Stimulated activated CD8-positive, alpha-beta memory T cell treated with anti-CD3 and anti-CD28 coated beads, Interleukin-4, amount 100 ng/mL, for 4 hours (primary cell): ENCODE measurements at places on chromosomes 2 and 18.

GRCh38 chr2:9247786-9248185 lies 41.2 kb downstream of the ASAP2 start:
- DNase-seq = no peak

DNA sequence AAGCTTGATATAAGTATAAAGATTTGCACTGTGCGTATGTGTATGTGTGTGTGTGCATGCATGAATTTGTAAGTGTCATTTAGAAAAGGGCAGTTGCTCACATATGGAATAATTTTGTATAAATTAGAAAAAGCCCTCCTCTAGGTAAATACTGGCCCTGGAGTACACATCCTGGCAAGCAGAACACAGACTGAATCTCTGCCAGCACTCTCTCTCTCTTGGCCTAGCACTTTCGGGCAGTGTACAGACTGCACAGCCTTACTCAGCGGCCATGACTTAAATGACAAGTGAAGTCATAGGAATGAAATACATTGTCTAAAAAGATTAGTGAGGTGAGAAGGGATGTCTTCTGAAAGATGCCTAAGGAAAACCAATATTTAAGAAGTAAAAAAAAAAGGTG lies 214.1 kb downstream of the RDH14 start:
- no peak for DNase-seq

GRCh38 chr18:48634491-48634890 lies 95.7 kb downstream of the CTIF start:
- no peak for DNase-seq

DNA sequence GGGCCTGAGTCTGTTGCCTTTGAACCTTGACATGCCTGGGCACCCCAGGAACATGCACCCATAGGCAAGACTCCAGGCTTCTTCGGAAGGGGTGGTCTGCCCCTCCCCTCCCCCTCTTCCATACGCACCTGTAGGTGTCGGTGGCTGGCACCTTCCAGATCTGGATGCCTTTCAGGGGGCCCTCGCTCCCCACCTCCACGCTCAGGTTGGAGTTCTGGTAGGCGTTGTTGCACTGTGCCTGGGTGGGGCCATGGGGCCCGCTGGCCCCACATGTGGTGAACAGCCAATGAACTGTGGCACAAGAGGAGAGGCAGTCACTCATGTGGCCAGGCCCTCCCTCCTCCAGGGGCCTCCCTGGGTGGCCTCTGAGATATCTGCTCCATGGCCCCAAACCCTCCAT lies 135.8 kb downstream of the CLIP4 start:
- DNase-seq = no peak

DNA sequence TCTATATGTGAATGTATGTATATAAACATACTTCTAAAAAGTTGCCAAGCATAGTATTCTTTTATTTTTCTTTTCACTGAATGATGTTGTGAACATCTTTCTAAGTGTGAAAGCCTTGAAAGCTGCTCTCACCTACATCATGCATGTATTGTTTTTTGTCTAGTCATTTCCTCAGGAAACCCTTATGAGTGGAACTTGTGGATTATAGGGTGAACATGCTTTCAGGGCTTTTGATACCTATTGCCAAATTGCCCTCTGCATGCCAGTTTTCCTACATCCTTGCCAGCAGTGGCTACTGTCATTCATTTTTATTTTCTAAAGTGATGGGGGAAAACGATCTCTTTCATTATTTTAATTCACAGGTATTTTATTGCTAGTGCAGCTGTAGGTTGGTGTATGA lies 78.3 kb downstream of the ADAM23 start:
- no peak for DNase-seq

GRCh38 chr18:9992300-9992972 lies 78.6 kb downstream of the VAPA start:
- DNase-seq = no peak

- no peak for DNase-seq
These were observed 179.4 kb upstream of the AGAP1 start for GRCh38 chr2:235314371-235314930.

DNA sequence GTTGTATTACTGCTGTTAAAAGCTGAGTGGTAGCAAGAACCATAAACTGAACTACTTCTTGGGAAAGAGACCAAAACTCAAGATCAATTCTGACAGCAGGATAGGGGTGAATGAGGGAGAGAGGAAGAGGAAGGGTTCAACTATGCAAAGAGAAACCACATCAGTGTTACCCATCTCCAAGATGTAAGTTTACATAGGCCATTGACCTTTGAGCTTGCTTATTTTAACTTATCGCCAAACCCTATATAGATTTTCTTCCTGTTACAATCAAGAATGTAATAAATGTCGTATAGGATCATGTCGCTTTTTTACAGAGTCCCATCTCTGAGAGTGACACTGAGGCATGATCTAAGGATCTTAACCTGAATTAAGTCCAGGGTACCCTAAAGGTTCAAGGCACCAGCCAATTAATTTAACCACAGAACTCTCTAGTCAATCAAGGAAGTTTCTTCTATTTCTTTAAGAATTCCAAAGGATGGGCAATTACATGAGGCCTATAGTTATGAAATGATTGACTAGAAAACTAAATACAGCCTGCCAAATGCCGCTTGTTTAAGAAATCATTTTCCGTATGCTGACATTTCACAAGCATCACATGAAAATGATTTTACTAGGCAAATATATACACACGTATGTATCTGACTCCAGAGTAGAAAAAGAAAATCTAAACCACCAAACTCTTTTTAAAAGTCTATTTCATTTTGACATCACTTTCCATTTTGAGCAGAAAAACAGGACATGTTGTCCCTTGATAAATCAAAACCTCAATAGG lies 11.8 kb downstream of the RND3 start:
- no peak for DNase-seq

- no peak for DNase-seq
These were observed 48.3 kb downstream of the TSPYL6 start for GRCh38 chr2:54207666-54208195.

- DNase-seq = no peak
These were observed 82.8 kb downstream of the NRP2 start for GRCh38 chr2:205765151-205765550.

DNA sequence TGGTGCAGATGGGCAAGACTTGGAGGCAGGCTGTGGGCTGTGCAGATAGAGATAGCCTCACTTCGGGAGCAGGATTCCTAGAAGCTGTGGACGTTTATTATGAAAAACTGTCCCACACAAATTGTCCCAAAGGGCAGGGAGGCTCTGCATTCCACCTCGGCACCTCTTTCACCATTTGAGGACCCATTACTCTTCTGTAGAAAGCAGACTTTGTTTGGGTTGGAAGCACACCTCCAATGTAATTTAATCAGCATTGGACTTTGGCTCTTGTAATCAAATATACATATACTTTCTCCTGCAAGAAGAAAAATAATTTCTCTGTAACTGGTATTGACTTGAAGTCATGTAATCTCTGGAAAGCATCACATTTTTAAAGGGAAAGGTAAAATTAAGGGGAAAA lies 8.5 kb downstream of the ONECUT2 start:
- no peak for DNase-seq

DNA sequence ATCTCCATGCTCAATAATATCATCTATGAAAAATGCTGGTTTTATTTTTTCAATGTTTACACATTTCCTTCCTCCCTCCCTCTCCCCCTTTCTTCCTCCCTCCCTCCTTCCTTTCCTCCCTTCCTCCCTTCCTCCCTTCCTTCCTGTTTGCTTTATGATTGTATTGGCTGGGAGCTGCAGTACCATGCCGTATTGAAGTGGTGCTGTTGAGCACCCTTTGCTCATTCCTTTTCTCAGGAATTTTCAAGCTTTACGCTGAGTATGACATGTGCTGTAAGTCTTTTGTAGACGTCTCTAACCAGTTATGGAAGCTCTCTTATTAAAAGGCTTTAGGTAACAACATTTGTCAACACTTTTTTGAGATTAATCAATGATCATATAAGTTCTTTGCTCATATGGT lies 100.4 kb downstream of the SNTG2 start:
- DNase-seq = no peak

GRCh38 chr2:178806543-178806942 lies 680 bp downstream of the TTN start:
- DNase-seq = no peak

DNA sequence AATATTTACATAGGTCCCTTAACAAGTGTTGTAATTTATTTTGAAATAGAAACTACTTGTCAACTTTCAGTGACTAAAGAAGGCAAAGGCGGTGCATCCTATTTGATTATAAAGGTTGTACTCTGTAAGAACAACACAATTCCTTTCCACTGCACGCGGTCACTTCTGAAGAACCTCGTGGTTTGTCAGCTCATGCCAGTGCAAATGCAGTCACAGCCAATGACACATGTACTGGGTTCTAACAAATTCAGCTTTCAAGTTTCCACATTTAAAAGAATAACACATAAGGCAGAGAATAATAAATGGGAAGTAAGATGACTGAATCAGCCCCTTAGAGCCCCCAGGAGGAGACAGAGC lies 39.7 kb downstream of the CYB5A start:
- no peak for DNase-seq

DNA sequence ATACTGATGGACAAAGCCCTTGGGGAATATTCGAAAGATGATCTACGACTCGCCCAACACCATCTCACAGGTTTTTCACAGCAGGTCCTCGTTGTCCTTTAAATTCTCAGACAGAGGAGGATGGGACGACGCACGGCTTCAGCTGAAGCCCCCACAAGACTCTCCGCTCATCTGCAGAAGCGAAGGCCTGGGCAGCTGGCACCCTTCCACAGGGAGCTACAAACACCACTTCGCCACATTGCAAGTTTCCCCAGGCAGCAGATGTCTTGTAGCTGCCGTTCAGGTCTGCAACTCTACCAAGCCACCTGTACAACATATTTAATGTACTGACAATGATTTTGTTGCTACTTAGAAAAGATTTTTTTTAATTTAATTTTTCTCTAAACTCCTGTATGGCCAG lies 642.9 kb downstream of the ZEB2 start:
- no peak for DNase-seq

DNA sequence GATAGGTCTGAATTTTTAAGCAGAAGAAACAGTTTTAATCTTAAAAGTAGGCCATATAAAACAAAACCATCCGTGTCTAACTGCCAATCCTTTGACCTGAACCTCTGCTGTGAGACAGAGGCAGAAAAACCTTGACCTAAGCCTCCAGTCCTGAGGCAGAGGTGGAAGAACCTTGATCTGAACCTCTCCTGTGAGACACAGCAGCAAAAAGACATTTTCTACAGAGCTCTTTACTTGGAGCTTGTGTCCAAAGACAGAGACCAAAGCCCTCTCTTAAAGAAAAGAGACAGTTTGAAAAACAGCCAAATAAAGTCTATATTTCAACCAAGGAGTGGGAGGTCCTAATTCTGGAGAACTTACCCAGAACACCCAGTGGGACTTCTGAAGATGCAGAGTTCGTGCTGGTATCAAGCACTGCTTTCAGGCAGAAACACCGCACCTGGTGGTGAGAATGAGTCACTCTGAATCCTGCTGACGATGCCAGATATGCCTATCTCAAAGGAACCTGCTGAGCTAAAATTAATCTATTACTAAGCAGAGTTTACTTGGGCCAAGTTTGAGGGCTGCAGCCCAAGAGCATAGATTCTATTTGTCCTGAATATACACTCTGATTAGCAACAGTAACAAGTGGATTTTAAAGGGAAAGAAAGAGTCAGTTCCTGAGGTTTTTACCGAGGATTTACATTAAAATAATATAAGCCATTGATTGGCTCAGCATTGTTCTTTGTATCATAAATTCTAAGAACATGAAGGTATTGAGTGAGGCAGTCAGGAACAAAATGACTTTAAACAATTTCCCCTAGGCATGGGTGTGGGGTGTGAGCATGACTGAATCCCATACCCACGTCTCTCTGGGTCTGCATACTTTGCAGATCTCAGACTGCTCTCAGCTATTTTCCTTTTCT lies 806.4 kb downstream of the TRIB2 start:
- DNase-seq = no peak

- no peak for DNase-seq
These were observed 209.5 kb upstream of the HS6ST1 start for GRCh38 chr2:128528133-128528532.

DNA sequence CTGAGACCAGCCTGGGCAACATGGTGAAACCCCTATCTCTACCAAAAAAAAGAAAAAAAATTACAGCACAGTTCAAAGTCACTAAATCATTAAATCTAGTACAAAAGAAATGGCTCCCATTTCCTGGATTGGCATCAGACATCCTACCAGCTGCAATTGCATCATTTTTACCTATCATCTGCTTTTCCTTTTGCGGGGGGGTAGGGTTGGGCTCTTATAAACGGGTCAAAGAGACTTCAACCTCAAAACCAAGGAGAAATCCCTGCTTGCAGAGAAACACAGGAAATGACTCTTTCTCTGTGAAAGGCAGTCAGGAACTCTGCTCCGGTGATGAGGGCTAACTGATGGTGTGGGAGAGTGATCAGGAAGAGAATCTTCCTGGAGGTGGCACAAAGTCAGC lies 45.3 kb upstream of the RFX8 start:
- DNase-seq = no peak

DNA sequence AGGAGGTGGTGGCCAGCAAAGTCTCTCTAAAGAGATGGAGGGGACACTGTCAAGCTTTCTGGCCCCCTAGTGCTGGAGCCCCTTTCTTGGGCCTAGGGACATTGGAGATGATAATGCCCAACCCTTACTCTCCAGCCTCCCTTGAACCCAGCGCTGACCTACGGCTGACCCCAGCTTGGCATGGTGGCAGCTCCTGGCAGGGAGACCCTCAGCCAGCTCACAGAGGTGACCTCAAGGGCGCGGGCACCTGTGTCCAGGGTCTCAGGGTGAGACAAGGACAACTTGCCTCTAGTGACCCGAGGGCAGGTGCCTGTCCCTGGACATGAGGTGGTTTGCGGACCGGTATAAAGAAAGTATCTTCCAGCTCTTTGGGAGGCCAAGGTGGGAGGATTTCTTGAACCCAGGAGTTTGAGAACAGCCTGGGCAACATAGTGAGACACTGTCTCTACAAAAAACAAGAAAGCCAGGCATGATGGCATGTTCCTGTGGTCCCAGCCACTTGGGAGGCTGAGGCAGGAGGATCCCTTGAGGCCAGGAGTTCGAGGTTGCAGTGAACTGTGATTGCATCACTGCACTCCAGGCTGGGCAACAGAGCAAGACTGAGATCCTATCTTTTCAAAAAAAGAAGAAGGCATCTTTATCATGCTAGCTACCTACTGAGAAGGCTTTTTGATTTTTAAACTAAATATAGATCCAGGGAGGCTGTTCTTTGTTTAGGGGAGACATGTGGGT lies 3.3 kb upstream of the PER2 start:
- no peak for DNase-seq

DNA sequence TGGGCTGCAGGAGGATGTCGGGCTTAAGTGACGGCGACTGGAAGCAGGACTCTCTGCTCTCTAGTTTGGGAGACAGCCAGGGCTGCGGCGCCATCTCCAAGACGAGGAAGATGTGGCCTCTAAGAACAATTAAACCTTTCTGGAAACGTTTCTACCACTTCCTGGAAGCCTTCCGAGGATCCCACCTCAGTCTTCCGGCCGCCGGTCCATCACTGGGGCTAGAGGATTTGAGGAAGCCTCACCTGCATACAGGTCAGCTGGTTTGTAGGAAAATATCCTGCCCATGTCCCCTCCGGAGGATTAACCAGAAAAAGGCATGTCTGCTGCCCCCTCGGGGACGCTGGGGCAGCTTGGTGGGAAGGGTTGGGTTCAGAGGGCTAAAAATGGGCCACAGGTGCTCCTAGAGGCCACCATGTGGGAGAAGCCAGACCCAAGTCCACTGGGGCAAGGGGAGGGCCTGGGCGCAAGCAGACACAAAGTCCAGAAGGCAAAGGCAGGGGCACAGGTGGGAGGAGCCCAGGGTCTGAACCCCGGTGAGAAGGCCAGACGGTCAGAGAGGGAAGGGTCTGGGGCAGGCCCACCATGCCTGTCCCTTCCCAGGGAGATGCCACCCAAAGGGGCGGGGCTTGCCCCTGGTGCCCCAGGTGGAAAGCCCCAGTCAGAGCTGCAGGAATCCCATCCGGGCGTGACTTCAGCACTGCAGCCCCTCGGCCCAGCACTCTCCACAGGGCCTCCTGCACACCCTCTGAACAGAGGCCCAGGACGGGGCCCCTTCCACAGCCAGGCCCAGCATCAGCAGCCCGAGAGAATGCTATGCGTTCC lies 82.2 kb upstream of the ID2 start:
- no peak for DNase-seq
